ENCODE measurements at places on chromosomes 7 and 10.

GRCh38 chr10:72090326-72090725, 2.0 kb upstream of the SPOCK2 start:
- DNase-seq: no peak

GRCh38 chr7:112130729-112131410, 75.3 kb downstream of the DOCK4 start:
- DNase-seq: no peak

- no peak for DNase-seq
Observed at GRCh38 chr7:130958846-130959245, 224.8 kb upstream of the KLF14 start.

GRCh38 chr10:131869344-131869743, 31.5 kb upstream of the PPP2R2D start:
- DNase-seq: no peak

DNA sequence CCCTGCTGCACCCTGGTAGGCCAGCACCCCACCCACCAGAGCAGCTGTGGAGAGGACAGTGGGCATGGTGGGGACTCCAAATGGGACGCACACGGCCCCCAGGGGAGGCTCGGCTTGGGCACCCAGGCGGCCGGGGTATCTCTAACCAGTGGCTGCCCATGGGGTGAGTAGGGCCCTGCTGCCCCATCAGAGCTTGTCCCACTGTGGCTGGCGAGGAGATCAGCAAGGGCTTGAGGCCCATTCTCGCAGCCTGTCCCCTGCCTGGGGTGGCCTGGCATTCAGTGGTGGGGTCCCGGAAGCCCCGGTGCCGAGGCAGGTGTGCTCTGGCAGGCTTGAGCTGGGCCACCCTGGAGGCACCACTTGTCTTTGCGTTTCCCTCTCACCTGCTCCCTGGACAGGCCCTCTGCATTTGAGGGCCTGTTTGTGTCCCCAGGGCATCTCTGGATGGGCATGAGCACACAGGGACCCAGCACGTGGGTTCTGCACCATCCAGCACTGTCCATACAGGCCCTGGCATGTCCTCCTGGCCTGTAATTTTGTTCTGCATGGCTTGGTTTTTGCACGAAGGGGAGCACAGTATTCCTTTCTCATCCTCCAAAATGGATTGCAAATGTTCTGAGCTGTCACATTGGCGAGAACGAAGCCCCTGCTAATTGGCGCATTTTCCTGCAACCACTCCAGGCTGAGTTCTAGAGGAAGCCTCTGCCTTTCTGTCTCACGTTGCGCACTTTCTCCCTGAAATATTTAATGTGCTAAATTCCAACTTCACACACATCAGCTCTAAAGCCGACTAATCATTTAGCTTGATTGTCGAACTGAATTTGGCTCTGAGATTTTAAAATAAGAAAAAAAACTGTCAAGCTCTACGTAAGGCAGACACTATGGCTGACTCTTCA, 27.2 kb downstream of the PWWP2B start:
- DNase-seq: no peak

- DNase-seq: no peak
Observed at GRCh38 chr10:111023060-111023459, 53.8 kb upstream of the ADRA2A start.

DNA sequence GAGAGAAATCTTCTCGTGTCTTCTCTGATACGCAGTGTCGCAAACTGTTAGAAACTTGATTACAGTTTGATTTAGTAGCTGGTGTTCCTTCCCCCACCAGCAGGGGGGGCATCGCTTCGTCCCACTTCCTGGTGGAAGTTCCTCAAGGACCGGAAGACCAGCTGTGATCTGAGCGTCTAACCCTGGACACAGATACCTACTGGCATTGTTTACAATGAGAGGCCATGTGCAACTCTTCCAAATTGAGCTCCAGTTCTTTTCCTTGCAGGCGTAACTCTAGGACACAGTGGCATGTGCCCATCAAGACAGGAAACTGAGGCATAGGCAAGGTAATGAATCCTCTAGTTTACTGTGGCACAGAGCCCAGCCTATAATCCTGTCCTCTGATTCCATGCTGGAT, 219.0 kb downstream of the CCDC3 start:
- peak; percentile 53 for DNase-seq
